ENCODE measurements at places on chromosomes 12 and 14.

DNA sequence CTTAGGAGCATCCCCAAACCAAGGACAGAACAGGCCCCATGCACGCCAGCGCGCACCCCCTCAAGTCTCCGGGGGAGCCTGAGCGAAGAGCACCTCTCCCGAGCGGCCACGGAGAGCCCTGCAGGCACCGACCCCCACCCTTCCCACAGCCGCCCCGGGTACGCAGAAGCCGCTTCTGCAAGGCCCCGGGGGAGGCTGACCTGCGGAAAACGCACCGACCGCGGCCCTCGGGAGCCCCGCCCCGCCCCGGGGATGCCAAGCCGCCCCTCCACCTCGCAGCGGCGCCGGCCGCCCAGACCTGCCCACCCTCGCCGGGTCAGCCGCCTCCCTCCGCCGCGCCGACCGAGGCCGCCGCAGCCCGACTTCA lies 385 bp downstream of the CAPRIN2 start:
- no peak for DNase-seq

- no peak for DNase-seq
Measured at GRCh38 chr12:85445060-85445938, 165.3 kb downstream of the ALX1 start.

DNA sequence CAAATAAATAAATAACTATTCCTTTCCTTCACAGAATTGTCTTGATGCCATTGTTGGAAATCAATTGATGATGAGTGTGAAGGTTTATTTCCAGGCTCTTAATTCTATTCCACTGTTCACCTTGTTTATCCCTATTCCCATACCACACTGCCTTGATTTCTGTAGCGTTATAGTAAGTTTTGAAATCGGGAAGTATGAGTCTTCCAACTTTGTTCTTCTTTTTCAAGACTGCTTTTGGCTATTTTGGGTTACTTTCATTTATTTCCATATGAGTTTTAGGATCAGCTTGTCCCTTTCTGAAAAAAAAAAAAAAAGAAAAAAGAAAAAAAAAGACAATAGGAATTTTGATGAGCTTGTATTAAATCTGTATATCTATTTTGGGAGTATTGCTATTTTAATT lies 9.3 kb upstream of the CDK2AP1 start:
- DNase-seq = no peak

DNA sequence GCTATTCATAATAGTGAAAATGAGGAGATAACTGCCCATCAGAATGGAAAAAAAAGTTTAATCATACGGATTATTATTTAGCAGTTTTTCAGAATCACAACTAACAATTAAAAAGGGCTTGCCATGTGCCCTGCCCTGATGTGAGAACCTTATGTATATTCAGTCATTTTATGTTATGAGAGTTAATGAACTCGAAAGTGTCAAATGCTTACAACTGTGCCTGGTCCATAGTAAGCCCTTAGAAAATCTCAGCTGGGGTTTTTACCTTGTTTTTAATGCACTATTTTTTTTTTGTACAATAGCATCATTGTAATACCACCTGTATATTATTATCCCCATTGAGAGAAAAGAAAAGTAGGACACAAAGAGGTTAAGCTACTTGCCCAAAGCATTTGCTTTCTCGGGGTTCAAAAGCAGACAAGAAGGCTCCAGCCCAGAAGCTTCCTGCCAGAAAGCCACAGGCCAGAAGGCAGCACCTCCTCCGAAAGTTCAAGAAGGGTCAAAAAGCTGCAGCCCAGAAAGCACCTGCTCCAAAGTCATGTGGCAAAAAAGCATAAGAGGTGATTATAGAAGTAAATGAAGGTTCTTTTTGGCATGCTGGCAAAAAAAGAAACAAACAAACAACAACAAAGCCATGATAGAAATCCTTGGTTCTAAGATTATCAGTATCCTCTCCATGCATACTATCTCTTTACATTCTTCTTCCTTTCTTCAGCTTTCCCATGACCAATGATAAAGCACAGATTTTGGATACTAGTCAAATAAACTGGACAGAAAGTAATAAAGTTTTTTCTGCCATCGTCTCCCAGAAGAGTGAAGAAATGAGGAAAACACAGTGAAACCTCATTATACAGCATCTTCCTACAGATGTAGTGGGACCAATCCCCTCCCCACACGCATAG lies 59.1 kb upstream of the NAP1L1 start:
- DNase-seq = no peak

DNA sequence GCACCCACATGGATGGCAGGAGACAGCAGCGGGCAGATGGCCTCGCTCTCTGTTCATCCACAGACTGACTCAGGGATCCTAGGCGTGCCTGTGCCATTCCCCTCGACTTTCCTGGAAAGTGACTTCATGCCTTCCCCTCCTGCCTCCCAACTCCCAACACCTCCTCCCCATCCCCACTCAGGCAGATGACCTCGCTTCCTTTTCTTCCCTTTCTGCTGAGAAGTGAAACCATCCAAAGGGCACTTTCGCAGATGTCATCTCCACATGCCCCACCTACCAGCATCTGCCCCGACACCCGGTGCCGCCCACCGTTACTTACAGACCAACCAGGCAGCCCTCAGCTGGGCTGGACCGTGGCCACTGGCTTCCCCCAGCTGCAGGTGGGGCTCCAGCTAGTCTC lies 29.6 kb downstream of the BEGAIN start:
- no peak for DNase-seq

DNA sequence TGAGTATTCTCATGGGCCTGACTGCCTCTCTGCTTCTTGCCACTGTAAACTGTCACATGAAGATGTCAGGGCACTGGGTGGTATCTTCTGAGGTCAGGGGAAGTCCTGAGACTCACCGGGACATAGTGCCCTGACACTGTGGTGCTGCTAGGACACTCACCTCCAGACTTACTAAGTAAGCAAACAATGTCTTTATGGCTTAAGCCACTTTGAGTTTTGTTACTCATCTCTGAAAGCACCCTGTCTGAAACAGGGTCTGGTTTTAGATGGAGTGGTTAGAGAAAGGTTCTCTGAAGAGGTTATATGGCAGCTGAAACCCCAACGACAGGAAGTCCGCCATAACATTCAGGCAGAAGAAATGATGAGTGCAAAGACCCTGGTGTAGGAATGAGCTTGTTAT lies 22.7 kb downstream of the GPR19 start:
- no peak for DNase-seq

DNA sequence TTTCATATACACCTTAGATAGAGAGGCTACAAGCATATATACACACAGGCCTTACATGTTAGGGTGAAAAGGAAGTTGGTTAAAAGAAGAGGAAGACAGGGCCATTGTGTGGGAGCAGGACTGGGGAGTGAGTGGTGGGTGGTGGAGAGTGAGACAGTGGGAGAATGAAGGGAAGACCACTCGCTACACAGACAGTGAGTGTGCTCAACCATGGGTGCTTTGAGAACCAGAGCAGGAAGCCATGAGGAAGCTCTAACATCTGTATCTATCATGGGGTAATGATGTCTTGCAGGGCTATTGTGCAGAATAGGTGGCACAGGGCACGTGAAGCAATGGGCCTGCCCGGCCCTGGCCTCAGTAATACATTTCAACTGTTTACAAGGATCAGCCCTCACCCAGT lies 11.4 kb upstream of the KRT74 start:
- DNase-seq = no peak

- no peak for DNase-seq
Measured at GRCh38 chr12:3171195-3171591, 94.0 kb downstream of the TSPAN9 start.

- no peak for DNase-seq
Measured at GRCh38 chr12:19130224-19131024, 891 bp downstream of the PLEKHA5 start.

- no peak for DNase-seq
Measured at GRCh38 chr12:62304560-62304959, 44.4 kb downstream of the USP15 start.

DNA sequence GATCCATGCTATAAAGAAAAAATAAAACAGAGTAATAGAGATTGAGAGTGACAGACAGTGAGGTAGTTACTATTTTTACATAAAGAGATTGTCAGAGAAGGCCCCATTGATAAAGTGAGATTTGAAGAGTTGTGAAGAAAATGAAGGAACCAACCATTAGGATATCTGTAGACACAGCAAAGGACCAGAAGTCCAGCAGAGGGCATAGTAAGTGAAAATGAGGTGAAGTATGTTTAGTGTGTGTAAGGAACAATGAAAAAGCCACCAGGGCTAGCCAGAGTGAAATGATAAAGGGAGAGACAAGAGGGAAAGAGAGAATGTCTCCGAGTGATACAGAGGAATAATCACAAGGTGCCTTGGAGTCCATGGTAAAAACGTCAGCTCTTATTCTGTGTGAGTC lies 411.0 kb downstream of the NELL2 start:
- DNase-seq = no peak

- no peak for DNase-seq
Measured at GRCh38 chr12:12784116-12784515, 1.3 kb upstream of the APOLD1 start.

- no peak for DNase-seq
Measured at GRCh38 chr12:111741235-111741812, 25.4 kb upstream of the ALDH2 start.

- DNase-seq = no peak
Measured at GRCh38 chr12:104460041-104460719, 3.4 kb downstream of the CHST11 start.

DNA sequence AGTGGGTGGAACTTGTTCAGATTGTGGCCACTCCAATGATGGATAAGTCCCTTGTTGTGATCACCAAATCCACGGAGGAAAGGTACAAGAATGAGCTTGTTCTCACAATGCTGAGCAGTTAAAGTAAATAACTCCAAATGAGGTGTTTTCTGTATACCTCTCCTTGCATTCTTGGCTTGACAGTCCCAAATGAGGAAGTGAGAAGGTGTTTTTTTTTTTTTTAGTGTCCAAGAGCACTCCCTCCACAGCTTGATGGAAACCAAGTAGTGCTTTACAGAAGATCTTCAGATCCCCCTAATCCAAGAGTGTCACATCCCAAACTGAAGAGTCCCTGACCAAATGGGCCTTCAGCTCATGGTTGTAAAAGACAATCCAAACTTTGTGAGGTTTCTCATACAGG lies 153.6 kb downstream of the ATP23 start:
- DNase-seq = no peak

DNA sequence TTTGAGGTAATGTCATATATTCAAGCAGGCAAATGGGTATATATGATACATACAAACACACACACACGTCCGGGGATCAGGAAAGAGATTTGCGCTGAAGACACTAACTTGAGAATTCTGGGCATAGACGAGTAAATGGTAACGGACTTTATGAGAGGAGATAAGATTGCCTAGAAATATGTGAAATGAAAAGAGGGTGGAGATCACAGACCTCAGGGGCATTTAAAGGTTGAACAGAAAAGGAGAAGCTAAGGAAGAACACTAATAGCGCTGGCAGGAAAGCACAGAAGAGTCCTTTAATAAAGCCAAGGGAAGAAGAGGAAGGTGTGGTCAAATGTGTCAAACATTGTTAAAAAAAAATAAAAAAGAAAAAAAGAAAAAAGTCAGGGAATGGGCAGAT lies 13.1 kb downstream of the CRY1 start:
- DNase-seq = no peak

- DNase-seq = no peak
Measured at GRCh38 chr12:1579651-1580435, 14.5 kb downstream of the FBXL14 start.

DNA sequence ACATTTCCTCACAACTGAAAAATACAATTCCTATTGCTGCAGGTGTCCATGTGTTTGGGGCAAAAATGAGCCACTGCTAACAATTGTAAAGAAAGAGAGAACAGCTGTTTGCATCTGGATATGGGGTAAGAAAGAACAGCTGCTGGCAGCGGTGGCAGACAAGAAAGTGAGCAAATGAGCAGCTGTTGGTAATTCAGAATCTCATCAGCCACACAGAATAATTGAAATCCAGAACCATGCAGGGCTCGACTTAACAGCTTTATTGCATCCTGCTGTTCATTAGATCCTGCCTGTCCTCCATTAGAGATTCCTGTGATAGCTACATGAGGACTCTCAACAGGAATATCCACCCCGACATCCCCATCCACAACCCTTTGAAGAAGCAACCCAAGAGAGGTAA lies 62.5 kb upstream of the TSPAN8 start:
- no peak for DNase-seq

- no peak for DNase-seq
Measured at GRCh38 chr14:36270191-36270590, 50.2 kb downstream of the MBIP start.

DNA sequence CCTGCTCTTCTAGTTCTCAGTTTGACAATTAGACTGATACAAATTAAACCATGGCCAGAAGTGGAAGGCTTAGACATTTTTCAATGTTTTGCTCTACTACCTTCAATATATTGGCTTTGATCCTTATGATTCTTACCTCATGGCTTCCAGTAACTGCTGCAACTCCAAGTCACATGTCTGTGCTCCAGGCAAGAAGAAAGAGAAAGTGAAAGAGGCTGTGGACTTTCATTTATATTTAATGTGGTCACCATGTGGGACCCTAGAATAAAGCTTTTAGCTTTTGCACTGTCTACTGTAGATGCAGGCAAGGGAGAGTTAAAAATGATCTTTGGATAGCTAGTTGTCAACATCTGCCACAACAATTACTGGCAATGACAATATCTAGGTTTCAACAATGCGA lies 214.3 kb upstream of the PDE3A start:
- DNase-seq = no peak

DNA sequence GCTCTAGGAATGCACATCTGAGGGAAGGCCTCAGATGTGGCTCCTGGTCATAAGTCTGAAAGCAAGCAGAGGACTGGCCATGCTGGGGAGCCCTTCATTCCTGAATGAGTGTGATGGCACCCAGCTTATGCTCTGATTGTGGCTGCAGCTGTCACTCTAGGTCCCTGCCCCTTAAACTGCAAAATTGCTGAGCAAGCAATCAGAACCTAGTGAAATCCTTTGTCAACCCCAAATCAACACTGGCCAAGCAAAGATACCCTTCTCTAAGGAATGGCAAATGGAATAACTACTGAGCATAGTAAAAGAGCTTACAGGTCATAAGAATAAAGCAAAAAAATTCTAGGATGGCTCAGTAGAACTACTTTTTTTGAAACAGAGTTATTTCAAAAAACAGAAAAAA lies 4.3 kb upstream of the PLEKHG7 start:
- no peak for DNase-seq

- no peak for DNase-seq
Measured at GRCh38 chr12:12718381-12718759, 1.2 kb downstream of the CDKN1B start.

GRCh38 chr14:50944647-50945413 lies 547 bp upstream of the PYGL start:
- DNase-seq = no peak

- DNase-seq = no peak
Measured at GRCh38 chr14:31118892-31119291, 88.7 kb downstream of the HECTD1 start.

DNA sequence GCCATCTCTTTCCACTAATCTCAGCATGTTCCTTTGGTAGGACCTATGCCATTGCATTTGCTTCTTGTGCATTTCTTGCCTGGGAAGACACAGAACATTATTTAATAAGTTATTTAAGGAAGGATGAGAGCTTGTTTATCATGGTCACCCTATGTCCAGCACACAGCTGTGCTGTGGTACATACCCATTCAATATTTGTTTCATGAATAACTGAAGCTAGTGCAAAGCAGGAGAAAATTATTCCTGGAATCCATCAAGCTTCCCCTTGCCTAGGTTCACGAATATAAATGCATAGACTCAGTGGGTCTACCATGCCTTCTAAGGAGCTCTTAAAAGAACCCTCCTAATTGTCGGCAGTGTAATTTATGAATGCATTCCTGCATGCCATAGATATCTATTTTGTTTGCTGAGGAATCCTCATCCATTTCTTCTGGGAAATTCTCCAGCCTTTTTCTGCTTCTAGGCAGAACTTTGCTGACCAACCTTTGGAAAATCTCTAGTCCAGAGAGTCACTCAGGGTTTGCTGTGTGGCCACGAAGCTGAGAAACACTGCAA lies 599.8 kb upstream of the TMEM132C start:
- DNase-seq = no peak

- no peak for DNase-seq
Measured at GRCh38 chr14:20587489-20588154, at the start of gene RNASE11. TSS of gene RNASE11 (minus strand) at chr14:20588001.

Data from activated naive CD4-positive, alpha-beta T cell (primary cell).